ENCODE measurements at places on chromosomes 7 and 10. TPM values are rescaled to one million over a fixed set of nuclear protein-coding genes. Genes with fewer than 3 reads are reported as not detected.

ZWINT gene
- 81.1 TPM for total RNA-seq

ACBD7 gene
- total RNA-seq: 24.1 TPM

TMEM60 gene
- total RNA-seq: 23.1 TPM

GPR26 gene
- total RNA-seq: 0.07 TPM

WNT8B gene
- 1.9 TPM for total RNA-seq

All from GM23338 (cell line).